ENCODE measurements at places on chromosomes 11 and 22.

DNA sequence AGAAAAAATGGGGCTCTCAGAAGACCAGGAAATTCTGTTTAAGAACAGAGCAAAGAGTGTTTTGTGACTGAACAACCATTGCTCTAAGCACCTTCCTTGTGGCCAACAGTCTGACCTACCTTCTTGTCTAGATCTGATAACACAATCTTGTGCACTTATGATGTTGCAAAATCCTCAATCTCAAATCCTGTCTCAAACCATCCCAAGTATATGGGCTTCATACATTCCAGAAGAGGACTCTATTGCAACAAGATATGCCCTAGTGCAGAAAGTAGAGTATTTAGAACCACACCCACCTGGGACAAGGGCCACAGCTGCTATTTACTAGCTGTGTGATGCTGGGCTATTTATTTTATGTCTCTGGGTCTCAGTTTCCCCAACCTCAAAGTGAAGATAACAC lies 27.1 kb downstream of the RASSF10 start:
- no peak for DNase-seq

- no peak for DNase-seq
Measured at GRCh38 chr22:49547751-49548239, 279.9 kb downstream of the BRD1 start.

DNA sequence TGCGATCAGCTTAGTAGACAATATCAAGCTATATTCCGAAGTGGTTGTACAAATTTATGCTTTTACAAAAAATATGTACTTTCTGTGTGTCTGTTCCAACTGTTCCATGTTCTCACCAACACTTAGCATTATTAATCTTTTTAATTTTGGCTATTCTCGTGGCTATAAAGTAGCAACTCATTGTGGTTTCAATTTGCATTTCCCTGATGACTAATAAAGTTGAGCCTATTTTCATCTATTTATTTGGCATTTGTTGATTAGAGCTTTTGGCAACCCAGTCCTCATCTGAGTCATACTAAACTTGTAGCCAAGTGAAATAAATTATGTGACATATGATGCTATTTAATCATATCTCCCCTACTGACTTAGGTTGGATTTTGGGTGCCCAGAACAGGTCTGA lies 115.9 kb downstream of the FBXO7 start:
- no peak for DNase-seq

- DNase-seq, result peak; percentile 70
Measured at GRCh38 chr11:279966-280705, 1.9 kb downstream of the NLRP6 start.

DNA sequence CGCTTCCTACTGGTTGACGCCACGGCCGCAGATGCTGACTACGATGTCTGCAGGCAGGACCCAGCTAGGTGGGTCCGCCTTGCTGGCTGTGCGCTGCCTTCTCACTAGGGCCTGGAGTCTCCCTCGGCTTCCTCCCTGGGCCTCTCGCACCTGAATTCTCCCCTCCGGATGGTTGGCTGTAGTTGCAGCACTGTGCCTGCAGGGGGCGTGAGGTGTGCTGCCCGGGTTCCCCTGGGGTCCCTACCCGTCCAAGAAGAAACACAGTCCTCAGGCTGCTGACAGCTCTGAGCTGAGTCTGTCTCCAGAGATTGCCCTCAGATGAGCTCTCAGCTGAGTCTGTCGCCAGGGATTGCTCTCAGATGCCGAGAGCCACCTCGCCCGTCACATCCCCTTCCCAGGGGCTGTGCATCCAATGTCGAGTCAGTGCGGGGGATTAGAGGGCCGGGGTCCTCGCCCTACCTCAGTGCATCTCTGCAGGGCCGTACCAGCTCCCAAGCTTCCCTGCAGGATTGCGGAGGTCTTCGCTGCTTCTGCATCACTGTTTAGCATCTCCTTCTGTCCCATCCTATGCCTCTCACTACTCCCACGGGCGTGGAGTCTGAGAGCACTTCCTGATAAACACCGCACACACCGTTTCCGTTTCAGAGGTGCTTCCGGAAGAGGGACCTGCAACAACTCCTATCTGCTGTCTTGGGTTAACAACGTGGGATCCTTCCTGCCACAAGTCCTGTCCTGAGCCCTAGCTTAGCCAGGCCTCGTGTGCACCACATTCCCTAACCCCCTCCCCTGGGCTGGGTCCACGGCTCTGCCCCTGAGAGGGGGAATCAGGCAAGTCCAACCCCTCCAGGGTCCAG lies 196.9 kb downstream of the CSNK2A3 start:
- DNase-seq, result no peak

- no peak for DNase-seq
Measured at GRCh38 chr11:19658344-19658743, 54.3 kb upstream of the NAV2 start.

DNA sequence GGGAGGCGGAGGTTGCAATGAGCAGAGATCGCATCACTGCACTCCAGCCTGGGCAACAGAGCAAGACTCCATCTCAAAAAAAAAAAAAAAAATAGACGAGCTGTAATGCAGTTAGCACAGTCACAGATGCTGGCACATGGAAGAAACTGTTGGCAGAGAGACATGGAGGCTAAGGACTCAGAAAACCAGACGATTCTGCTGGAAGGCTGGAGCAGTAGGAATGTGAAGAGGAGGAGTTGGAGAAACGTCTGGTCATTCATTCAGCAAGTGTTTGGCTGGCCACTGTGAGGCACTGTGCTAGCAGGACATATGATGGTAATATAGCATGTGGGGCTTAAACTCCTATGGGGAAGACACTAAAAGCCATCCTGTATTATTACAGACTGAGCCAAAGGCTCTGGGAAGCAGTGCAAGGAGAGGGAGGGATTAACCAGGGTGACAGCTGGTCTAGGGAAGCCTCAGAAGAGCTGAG lies 5.0 kb downstream of the UQCR10 start:
- DNase-seq, result peak; percentile 23

- no peak for DNase-seq
Measured at GRCh38 chr11:114441921-114442320, 2.7 kb downstream of the REXO2 start.

- DNase-seq, result no peak
Measured at GRCh38 chr11:73397468-73398131, 21.4 kb downstream of the RELT start.

- no peak for DNase-seq
Measured at GRCh38 chr11:5671831-5672230, 13.0 kb downstream of the TRIM5 start.

- DNase-seq, result no peak
Measured at GRCh38 chr11:1281974-1282365, 27.5 kb downstream of the TOLLIP start.

DNA sequence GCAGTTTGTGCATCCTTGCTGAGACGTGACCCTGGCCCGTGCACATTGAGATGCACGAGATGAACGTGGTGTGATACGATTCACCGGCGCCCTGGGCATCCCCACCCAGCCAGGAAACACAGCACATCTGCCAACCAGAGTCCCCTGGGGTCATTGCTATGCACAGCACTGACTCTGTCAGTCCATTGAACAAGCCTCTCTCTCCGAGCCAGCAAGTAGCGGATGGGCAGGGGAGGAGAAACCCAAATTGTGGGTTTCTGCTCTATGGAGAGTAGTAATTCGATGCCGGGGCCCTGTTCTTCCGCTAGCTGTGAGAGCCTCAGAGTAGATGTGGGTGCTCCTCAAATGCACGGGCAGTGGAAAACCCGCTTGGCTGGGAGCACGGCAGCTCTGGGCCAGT lies 85.1 kb downstream of the ARHGAP8 start:
- no peak for DNase-seq

DNA sequence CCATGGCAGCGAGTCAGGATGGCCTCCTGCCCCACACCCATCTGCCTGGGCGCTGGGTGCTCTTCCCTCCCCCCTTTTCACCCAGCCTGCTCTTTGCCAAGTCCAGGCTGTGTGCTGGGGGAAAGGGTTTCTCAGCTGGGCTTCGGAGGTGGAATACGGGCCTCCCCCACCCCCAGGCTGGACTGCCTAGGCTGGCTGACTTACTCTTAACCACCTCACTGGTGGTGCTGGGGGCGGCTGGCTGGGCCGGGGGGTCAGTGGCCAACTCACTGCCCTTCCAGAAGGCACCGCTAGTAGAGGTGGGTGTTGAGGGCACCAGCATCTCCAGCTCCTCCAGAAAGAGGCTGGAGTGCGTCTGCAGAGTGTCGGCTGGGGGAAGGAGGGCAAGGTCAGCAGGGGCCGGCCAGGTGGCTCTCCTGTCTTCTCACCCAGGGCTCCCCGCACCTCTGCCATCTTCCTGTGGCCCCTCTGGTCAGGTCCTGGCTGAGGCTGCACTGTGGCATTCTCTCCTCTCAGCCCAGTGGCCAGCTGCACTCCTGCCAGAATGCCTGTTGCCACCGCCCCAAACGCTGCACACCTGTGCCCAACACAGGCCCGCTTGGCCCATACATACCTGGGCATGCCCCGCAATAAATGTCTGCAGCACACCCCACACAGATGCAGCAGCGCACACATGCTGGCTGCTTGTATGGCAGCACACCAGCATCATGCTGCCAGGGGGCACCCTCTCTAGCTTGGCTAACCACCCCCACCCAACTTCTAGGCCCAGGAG lies 9.7 kb downstream of the PITPNM1 start:
- DNase-seq, result no peak

DNA sequence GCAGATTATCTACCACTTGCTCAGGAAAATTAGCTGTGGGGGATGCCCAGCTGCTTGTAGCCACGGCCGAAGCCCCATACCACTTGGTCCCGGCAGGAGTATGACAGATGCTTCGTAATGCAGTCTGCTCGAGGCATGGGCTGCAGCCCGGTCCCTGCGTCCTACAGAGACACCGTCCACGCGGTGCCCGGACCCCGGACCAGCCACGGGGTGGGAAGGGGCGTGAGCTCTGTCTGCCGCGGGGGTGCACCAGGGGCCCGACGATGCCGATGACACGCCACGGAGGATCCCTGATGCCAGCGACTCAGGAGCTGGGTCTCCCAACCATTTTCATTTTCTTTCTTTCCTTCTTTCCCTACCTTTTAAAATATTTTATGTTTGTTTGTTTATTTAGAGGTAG lies 30.0 kb downstream of the SLC25A17 start:
- no peak for DNase-seq

GRCh38 chr11:125218336-125218735 lies 53.8 kb downstream of the PKNOX2 start:
- DNase-seq, result no peak

DNA sequence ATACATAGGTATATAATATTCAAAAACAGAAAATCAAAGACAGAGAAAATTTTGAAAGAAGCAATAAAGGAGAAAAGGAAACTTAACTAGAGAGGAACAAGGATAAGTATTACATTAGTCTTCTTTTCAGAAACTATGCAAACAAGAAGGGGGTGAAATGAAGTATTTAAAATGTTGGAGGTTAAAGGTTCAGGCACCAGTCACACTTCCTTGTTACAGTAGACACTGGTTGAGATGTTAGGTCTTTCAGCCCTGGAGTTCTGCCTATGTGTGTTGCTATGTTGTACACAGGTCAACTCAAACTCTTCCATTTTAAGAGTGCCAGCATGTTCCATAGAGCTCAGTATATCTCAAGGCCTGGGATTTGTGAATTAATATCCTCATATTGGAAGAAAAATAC lies 6.0 kb upstream of the MS4A4A start:
- no peak for DNase-seq

DNA sequence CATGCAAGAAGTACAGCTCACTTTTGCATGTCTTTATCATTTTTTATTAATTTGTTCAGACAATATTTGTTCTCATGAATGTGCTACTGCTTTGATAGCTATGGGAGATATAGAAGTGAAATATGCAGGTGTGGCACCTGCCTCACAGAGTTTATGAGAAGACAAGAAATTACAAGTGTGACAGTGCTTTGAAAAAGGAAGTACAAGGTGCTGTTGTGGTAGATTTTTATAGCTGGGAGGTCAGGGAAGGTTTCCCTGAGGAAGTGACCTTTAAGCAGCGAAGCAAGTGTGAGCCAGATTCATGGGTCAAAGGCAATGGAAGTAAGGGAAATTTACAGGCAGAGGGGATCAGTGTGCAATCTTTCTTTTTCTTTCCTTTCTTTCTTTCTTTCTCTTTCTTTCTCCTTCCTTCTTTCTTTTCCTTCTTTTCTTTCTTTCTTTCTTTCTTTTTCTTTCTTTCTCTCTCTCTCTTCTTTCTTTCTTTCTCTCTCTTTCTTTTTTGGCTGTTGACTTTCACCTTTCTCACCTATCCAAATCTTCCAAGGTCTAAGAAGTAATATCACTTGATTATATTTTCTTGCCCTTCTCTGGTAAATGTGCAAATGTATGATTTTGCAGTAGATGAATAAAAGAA lies 6.4 kb upstream of the BMAL1 start:
- no peak for DNase-seq

DNA sequence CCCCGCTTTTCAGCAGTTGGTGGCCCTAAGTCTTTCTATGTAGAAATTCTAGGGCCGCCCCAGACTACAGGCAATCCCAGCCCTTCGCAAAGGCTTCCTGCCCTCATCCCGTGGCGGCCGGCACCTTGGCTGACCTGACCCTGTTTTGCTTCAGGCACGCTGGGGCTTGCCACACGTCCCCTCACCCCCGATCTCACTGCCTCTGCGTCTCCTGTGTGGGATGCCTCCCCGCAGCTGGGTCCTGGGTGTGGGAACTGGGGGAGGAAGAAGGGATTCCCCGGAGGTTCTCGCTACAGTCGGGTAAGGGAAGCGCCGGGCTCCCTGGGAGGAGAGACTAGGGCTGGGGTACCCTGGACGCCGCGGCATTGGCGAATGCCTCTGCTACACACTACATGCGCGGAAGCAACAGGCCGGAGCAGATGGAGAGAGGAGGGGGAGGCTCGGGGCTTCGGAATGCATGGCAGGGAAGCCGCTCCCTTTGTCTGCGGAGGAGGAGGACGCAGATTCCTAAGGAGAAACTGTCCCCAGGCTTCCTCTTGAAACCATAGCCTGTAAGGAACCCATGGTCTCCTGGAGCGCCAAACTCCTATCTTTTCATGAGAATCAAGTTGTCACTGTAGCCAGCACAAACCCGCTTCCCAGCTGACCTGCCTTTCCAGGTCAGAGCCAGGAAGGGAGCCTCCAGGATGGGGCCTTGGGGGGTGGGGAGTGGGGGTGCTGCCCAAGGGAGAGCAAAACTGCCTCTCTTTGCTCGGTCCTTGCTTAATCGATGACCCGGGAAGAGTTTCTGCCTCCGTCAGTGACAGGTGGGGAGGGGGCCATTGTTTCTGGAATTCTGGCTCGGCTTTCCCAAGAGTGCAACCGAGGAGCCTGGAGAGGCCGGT lies 1.4 kb downstream of the DTX4 start:
- DNase-seq, result no peak

GRCh38 chr11:123451183-123451781 lies 21.2 kb downstream of the GRAMD1B start:
- DNase-seq, result no peak

GRCh38 chr11:86183694-86184093 lies 60.9 kb upstream of the EED start:
- no peak for DNase-seq

DNA sequence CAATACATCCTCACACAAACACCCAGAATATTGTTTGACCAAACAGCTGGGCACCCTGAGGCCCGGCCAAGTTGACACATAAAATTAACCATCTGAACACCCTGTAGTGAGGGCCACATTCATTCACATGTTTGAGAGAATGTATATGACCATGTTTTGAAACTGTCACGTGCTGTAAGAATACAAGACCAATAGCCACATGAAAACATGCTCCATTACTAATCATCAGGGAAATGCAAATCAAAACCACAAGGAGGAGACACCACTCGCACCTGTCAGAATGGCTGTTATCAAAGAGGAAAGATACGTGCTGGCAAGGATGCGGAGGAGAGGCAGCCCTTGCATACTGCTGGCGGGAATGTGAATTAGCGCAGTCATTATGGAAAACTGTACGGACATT lies 38.3 kb upstream of the IGSF9B start:
- DNase-seq, result no peak

GRCh38 chr11:18329196-18329870 lies 7.0 kb downstream of the GTF2H1 start:
- DNase-seq, result peak; percentile 50

- no peak for DNase-seq
Measured at GRCh38 chr11:70623906-70624597, 225.7 kb downstream of the CTTN start.

GRCh38 chr11:119350302-119350701 lies 3.8 kb upstream of the MFRP start:
- no peak for DNase-seq
